GM12891 (cell line): ENCODE measurements at places on chromosomes 11 and 22.
A peak's percentile ranks its signal among the peaks of the same experiment; 100 is the strongest.

- DNase-seq: no peak
Measured at GRCh38 chr22:23749841-23750301, 1.0 kb downstream of the ZNF70 start.

DNA sequence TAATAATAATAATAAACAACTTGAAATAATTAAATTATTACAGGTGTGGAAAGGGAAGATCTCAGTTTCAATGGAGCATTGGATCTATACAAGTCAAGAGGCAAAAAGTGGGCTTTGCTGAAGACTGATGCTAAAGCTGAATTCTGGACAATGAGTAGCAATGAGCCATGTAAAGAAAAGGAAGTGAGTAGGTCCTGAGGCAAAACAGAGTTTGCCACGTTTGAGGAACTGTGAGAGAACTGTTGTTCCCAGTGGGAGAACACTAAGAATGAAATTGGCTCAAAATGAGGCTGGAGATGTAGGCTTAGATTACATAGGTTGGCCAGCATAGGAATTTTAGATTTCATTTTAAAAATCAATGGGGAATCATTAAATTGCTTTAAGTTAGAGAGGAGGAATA is 33.9 kb upstream of the TEAD1 start:
- DNase-seq: no peak

GRCh38 chr22:50150161-50151129 is 20.1 kb upstream of the PANX2 start:
- no peak for DNase-seq

DNA sequence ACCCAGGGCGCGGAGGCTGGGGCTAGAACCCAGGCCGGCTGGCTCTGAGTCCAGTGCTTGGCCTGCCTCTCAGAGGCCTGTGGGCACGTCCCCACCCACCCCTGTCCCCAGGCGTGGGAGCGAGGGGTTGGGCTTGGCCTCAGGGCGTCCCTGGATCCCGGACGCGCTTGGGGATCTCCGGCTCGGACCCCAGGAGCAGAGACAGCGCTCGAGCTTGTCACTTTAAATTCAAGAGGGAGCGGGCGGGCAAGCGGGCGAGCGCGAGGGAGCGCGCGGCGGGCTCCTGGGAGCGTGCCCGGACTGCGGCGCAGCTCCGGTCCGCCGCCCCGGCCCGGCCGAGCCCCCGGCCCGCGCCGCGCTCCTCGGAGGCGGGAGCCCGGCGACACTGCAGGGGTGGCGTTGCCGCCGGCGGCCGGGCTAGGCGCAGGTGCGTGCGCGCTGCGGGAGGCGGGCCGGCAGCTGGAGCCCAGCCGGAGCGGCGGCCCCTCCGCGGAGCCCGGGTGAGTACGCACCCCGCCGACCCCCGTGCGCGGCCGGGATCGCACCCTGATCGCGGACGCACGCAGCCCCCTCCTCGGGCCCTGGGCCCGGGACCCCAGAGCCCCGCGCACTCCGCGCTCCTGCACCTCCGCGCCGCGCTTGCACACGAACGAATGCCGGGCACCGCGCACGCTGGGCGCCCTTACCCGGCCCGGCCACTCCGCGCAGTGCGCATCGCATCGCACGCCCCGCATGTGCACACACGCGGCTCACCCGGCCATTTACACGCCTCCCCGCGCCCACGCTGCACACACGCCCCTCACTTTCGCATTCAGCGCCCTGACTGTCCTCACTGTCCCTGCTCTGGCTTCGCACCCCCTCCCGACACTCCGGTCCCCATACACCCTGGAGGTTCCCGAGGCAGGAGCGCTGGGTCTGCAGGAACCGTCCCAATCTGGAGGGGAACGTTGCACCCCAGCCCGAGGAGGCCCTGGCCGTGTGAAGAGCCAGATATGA is at the start of gene SYT12:
Gene SYT12 (plus strand): TSS at position 174 of the 996 bp plus-strand sequence. CDS start 7,011 bp downstream, outside the sequence.
- DNase-seq: peak; percentile 38

DNA sequence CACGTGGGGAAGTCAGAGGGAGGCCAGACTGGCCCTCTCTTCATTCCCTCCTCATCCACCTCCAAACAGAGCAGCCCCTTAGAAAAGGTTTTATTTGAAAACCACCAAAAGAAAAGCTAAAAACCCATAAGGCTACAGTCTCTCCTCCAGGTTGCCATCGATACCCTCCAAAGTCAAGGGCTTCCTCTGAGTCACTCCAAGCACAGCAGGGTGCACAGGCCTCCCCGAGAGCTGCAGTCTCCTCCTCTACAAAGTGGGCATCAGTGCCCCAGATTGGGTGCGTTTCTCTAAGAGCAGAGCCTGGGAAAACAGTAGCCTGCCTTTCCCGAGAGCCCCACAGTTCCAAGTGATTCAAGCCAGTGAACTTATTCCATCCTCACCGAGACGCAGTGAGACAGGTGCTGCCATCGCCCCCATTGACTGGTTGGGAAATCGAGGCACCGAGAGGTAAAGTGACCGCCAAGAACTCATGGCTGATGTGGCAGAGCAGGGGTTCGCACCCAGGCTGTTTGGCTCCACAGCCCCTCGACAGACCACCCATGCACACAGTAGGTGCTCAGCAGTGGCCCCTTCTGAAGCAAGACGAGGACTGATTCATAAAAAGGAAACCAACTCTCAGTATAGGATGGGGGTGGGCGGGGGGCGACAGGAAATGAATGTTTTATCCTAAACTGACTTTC is 91.7 kb upstream of the SHISAL1 start:
- DNase-seq: no peak

DNA sequence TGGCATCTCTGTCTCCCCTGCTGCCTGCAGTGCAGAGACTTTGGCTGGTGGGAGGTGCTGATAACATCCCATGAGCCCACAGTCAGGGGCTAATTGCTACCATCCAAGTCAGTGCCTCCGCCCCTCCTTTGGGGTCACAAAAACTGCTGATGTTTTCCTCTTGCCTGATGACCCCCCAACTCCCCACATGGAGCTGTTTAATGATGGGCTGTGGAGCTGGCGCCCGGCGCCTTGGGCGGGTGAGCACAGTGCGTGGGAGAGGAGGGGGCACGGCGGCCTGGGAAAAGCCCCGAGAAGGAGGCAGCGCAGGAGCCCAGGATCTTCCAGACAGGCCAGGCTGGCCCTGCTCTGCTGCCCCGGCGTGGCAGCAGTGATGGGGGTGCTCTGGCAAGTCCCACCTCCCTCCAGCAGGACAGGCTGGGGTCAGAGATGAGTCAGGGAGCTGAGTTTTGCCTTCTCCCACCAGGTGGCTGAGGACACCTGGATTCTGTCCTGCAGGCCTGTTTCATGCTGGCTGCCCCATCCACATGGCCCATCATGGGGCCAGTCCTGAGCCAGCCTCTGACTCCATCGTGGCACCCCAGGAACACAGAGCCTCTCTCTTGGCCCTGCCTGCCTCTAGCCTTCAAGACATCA is 43.8 kb downstream of the NECTIN1 start:
- no peak for DNase-seq

GRCh38 chr22:19637408-19638281 is 76.7 kb upstream of the SEPTIN5 start:
- DNase-seq: no peak

- DNase-seq: no peak
Measured at GRCh38 chr11:62545437-62546243, 966 bp downstream of the AHNAK start.

DNA sequence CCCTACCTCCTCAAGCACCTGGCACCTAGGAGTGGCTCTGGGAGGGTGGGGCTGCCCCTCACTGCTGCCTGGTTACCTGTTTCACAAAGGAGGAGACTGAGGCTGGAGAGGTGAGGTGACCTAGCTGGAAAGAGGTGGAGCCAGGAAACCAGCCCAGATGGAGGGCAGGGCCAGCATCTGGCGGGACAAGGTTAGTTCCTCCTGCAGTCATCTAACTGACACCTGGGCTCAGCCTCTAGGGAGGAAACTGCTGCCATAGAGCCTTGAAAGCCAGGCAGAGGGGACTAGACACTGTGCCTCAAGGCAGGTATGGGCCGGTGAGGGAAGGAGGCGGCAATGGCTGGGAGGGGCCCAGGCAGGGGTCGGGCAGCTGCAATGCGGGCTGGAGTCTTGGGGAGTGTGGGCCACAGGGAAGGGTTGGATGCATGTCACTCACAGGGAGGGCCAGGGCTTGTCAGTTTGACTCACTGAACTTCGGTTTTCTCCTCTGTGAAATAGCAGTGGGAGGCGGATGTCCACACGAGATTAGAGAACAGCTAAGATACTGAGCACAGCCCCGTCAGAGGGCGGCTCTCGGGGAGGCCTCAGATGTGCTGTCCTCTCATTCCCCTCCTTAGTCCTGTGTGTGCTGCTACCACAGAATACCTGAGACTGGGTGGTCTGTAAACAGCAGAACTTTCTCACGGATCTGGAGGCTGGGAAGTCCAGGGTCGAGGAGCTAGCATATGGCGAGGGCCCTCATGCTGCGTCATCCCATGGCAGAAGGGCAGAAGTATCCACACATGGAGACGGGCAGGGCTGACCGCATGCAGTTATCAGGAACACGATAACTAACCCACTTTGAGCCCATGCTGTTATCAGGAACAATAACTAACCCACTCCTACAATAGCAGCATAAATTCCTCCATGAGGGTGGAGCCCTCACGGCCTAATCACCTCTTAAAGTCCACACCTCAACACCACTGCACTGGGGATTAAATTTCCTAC is 16.1 kb downstream of the MGAT3 start:
- DNase-seq: no peak

- DNase-seq: no peak
Measured at GRCh38 chr22:36363349-36363981, 24.3 kb downstream of the MYH9 start.

- no peak for DNase-seq
Measured at GRCh38 chr11:35043936-35044335, 95.0 kb upstream of the CD44 start.

- DNase-seq: peak; percentile 64
Measured at GRCh38 chr22:29470159-29470855, 9.7 kb upstream of the NEFH start.

- DNase-seq: no peak
Measured at GRCh38 chr11:70139785-70140410, 61.8 kb downstream of the ANO1 start.

DNA sequence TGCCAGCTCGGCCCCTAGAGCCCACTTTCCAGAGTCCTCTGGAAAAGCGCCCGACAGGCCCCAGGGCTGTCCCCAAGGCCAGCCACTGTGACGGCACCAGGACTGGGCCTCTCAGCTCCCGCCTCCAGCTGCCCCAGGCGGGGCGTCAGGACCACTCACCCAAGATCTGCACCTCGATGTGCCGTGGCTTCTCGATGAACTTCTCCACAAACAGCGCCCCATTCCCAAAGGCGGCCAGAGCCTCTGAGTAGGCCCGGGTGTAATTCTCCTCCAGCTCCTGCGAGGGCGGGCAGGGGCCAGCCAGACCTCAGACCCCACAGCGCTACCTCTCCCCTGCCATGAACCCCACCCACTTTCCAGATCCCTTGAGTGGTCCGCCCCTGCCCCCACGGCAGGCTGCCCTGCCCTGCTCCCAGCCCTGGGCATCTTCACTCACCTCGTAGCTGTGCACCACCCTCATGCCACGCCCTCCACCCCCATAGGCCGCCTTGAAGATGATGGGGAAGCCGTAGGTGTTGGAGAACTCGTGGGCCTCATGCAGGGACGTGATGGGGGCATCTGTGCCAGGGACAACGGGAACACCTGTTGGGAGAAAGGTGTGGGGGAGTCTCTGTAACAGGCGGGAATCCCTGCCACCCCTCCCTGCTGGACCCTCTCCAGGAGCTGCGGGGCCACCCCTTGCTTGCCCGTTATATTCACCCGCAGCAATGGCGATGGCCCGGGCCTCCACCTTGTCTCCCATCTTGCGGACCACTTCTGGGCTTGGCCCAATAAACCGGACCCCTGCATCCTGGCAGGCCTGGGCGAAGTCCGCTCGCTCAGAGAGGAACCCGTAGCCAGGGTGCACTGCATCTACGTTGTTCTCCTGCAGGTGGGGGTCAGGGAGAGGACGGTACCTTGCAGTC is 14.0 kb downstream of the LRFN4 start:
- no peak for DNase-seq

GRCh38 chr22:50363166-50363802 is 20.2 kb downstream of the PPP6R2 start:
- no peak for DNase-seq

DNA sequence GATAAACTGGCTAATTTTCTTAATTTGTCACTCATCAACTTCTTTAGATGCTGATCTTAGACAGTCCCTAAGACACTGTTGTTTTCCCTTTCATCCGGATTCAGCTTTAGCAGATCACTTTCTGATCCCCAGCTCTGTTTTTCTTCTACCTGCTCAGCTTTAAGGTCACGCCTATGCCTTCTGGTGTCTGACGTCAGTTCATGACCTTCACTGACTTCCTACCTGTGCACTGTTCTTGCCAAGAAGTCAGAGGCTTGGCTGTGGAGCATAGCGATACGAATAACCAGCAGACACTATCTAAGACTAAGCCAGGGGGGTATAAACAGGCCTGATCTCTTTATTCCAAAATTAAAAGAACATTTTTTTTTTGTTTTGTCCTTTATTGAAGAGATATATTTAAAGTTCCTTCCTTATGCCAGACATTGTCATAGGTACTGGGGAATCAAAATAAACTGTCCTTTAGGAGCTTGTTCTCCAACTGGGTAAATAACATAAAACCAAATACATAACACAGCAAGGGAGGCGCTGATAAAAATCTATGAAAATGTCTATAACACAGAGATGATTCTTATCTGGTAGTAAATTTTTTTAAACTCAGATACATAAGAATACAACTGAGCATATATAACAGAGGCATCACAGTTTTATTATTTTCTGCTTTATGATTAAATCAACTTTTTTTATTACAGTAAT is 352.2 kb upstream of the CTSC start:
- no peak for DNase-seq

- DNase-seq: no peak
Measured at GRCh38 chr22:17767233-17768065, 6.8 kb downstream of the BID start.

- DNase-seq: no peak
Measured at GRCh38 chr11:34536056-34536455, 22.5 kb upstream of the ELF5 start.

DNA sequence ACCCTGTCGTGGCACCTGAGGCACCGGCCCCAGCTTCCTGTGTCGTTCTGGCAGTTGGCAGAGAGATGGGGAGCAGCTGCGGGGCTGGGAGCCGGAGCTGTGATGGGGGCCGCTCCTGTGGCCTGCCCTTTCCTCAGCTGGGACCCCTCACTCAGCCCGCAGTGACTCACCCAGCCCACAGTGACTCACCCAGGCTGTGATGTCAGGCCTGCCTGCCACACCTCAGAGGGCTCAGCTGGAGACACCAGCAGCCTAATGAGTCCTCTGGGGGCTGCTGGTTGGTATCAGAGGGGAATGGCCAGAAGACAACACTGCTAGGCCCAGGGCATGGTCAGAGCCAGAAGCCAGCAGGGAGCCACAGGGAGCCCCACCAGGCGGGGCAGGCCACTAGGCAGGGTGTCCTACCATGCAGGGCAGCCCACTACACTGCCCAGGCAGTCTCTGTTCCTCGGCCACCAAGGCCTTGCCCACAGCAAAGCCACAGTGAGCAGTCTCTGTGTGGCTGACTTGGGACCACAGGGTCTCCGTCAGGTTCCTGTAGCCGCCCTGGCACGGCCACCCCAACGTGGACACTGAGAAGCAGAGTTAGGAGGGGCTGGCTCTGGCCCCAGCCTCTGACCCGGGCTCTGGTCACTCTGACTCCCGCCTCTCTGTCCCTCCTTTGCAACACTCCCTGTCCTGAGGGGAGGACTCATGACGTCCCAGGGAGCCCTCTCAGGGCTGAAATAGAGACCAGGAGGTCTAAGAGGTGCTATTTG is 4.2 kb upstream of the FXYD2 start:
- no peak for DNase-seq
